Stomach (tissue), 19 donors: ENCODE measurements at places on chromosomes 12 and 14. TPM values are rescaled to one million over a fixed set of nuclear protein-coding genes. Genes with fewer than 3 reads are reported as not detected.

LRRC10 gene
- polyA plus RNA-seq: not detected

MARK3 gene
- polyA plus RNA-seq: 61.8 TPM

OR6S1 gene
- polyA plus RNA-seq: not detected

RAD51AP1 gene
- polyA plus RNA-seq: 4.3 TPM

CD9 gene
- polyA plus RNA-seq: 421 TPM

PTCSC3 gene
- polyA plus RNA-seq: not detected

FAM186B gene
- polyA plus RNA-seq: not detected

GPR84 gene
- polyA plus RNA-seq: 1.4 TPM

MANSC4 gene
- polyA plus RNA-seq: not detected

RASAL1 gene
- polyA plus RNA-seq: 28.9 TPM

ANKRD33 gene
- not detected for polyA plus RNA-seq

UNC79 gene
- polyA plus RNA-seq: 0.25 TPM

HCAR2 gene
- 3.1 TPM for polyA plus RNA-seq

SMIM41 gene
- polyA plus RNA-seq: 6.5 TPM
